CD8-positive, alpha-beta memory T cell (primary cell): ENCODE measurements at places on chromosomes 11 and 22. TPM values are rescaled to one million over a fixed set of nuclear protein-coding genes. Genes with fewer than 3 reads are reported as not detected.

GRCh38 chr11:8381871-8382396 is 118.3 kb upstream of the LMO1 start:
- DNase-seq: no peak

DNA sequence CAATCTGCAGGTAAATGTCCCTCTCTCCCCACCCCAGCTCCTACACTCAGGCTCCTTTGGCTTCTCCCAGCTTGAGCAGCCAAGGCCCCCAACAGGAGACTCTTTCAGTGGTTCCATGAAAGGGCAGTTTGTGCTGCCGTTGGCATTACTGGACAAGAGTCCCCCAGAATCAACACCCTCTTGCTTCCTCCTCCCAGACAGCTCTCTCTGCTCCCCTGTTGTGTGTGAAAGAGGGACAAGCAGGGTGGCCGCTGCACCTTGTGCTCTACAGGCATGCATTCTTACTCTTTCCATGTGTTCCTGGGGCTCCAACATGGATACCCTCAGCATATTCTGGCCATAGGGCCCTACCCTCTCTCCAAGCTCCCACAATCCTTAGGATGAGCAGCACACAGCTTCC is 48.7 kb downstream of the P4HA3 start:
- DNase-seq: no peak

- no peak for DNase-seq
Observed at GRCh38 chr22:32576553-32577253, 102.1 kb downstream of the FBXO7 start.

- no peak for DNase-seq
Observed at GRCh38 chr11:120810251-120810650, 213.7 kb upstream of the TBCEL start.

- no peak for DNase-seq
Observed at GRCh38 chr11:62017878-62018655, 50.6 kb upstream of the FTH1 start.

- DNase-seq: no peak
Observed at GRCh38 chr11:13897646-13898276, 64.8 kb upstream of the SPON1 start.

DNA sequence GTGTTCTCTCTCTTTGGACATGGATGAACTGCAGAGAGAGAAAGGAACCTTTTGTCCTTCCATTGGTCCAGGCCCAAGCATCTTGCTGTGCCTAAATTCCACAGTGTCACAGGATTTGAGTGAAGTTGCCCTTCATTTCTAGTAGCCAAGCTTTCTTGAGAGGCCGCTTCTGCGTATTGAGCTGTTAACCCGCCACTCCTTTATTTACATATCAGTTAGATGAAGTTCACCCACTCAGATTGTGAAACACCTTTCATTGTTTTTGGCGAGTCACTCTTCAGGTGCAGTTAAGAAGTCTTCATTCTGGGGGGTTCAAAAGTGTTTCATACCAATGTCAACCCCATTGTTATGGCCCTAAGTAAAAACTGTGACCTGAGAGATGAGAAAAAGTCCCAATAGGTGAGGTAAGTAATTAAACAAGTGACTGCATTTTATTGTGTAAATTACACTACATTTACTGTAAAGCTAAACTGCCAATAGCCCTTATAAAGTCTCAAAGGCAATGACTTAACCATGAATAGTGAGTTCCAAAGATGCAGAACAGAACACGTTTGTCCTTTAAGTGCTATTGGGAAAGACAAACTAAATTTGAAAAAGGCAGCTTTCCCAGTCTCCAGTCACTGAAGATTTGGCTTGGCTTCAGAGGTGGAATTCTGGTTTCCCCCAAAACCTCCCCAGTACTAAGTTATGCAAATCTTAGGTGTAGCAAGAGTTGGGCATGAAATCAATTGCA is 61.0 kb downstream of the APIP start:
- no peak for DNase-seq

DNA sequence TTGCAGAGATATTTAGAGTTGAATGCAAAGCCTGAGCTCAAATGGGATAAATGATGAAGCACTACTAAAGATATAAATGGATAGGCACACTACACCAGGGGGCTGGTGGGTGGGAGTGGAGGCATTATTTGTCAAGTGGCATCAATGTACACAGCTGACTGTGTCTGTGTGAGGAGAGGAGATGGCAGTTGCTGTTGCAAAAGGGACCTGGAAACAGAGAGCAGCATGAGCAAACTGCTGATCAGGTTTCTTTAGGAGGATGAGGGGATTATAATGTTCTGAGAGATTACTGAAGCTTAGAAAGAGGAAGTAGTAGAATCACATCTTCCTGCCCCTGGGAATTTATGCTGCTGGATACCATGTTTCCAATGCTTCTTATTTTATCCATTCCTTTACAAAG is 39.4 kb upstream of the LIN7C start:
- DNase-seq: no peak

GRCh38 chr11:15258433-15259165 is 143.9 kb downstream of the INSC start:
- no peak for DNase-seq

DNA sequence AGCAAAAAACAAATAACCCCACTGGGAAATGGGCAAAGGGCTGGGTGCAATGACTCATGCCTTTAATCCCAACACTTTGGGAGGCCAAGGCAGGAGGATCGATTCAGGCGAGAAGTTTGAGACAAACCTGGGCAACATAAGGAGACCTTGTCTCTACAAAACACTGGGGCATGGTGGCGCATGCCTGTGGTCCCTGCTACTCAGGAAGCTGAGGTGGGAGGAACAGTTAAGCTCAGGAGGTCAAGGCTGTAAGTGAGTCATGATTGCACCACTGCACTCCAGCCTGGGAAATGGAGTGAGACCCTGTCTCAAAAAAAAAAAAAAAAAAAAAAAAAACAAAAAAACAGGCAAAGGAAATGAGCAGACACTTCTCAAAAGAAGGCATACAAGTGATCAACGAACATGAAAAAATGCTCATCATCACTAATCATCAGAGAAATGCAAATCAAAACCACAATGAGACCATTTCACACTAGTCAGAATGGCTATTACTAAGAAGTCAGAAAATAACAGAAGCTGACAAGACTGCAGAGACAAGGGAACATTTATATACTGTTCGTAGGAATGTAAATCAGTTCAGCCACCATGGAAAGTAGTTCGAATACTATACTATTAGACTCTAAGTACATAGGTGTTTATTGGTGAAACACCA is 48.2 kb upstream of the SMCO4 start:
- no peak for DNase-seq

DNA sequence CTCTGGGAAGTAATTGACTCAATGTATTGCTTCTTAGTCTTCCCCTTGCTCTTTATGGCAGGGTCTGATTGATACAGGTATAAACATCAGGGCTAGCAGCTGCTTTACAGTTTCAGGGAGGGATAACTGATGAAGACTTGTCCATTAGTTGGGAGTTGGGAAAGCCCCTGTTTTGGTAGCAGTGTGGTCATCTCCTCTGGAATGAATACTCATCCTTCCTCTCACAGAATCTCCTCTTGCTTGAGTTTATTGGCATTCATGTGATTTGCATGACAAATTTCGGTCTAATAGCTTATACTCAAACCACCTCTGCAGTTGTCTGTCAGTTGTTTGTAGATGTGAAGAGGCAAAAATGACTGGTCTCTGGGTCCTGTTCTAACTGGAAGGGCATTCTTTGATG is 79.7 kb downstream of the FAT3 start:
- DNase-seq: no peak

GRCh38 chr11:78851878-78852586 is 277.4 kb upstream of the NARS2 start:
- DNase-seq: no peak

- DNase-seq: no peak
Observed at GRCh38 chr11:19642185-19643158, 70.2 kb upstream of the NAV2 start.

DNA sequence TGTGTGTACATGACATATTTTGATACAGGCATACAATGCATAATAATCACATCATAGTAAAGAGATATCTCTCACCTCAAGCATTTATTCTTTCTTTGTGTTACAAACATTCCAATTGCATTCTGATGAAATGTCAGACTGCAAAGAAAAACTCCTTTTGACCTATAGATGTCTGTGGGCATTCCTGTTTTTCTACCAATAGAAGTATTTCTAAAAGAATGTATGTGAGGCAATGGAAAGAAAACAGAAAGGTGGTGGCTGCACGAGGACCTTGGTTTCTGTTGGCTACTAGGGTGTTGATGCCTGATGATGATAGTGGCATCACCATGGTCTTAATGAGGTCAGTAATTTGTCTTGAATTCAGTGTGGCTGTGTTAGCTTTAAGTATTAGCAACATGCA is 137.0 kb upstream of the ANO3 start:
- DNase-seq: no peak

DNA sequence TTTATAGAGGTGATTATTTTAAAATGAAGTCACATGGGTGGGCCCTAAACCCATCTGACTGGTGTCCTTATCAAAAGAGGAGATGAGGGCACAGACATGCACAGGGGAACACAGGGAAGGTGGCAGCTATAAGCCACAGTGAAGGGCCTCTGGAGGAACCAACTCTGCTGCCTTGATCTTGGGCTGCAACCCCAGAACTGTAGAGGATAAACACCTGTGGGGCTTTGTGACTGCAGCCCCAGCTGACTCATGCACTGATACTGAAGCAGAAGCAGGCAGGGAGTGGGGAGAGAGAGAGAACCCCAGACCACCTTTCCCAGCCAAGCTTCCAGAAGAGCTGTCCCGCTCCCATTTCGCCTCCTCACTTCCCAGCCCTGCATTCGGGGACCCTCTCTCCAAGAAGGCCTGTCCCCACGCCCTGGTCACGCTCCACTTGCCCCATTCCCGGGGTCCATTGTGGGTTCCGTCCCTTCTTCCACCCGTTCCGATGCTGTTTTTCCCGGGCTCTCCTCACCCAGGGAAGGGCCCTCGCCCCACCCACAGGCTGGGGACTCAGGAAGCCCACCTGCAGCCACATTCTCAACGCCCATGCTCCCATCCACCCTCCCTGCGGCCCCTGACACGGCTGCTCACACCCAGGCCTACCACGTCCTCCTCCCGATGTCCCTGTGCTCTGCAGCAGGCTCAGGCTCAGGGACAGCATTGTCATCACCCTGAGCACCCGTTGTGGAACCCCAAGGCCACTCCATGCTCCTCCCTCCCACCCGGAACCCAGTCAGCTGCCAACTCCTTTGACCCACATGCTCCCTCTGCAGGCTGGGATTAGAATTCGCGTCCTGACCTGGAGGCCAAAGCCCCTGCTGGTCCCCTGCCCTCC is 90.8 kb upstream of the SHANK2 start:
- DNase-seq: no peak

GRCh38 chr11:120136356-120136755 is 1.6 kb downstream of the TRIM29 start:
- DNase-seq: no peak

DNA sequence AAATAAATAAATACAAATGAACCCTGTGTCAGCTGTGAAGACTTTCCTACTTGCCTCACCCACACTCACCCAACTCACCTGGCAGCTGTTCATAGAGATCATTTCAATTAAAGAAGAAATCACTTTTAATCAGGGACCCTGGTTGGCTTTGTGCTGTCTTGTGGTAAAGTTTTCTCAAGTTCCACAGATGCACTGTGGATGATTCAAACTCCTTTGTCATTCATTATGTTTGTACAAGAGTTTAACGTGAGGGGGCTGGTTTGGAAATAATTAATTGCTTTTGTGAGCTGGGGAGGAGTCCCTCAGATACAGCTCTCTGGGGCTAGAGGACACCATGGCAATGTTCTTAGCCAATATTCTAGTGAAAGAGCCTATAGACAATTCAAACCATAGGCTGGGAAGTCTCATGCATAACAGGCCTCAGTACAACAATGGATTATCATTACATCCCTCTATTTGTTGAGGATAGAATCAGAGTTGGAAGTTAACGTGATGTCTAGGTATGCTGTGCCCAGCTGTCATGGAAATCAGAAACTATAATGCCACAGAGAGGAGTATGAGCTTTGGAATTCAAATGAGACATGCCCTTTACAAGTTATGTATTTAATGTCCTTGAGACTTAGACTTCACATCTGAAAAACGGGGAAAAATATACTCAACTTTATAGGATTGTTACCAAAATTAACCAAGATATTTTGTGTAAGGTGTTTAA is 698.5 kb downstream of the KCNA4 start:
- DNase-seq: no peak

GRCh38 chr11:120208001-120208441 is 2.8 kb upstream of the OAF start:
- no peak for DNase-seq

DNA sequence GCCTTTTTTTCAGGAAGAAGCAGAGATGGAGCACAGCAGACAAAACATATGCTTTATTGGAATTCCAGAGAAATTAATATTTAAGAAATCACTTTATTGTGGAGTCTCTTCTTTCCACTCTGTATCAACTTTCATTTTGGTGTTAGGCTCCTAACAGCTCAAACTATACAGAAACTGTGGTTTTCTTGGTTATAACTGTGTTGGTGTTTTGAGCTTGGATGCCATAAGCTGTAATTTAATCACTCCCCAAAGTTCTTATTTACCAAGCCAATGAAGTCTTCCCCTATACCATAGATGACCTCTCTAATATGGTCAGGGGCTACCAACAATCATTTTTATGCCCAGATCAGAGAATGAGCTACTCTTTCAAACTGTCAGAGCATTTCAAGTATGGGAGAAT is 90.0 kb downstream of the EXT2 start:
- DNase-seq: no peak

DNA sequence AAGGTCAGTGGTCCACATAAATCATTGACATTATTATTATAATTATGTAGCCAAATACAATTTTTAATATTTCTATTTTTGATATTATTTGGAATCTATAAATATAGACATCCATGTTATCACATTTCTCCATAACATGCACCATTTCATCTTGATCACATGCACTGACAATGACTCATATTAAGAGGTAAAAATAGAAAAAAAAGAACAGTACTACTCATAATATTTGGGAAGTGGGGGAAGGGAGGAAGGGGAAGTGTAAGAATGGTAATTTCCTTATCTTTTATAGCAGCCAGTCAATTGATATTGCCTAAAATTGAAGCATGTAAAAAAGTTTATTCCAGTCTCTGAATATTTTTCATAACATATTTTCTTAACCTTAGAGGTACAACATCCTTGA is 72.3 kb downstream of the ADM start:
- no peak for DNase-seq

DNA sequence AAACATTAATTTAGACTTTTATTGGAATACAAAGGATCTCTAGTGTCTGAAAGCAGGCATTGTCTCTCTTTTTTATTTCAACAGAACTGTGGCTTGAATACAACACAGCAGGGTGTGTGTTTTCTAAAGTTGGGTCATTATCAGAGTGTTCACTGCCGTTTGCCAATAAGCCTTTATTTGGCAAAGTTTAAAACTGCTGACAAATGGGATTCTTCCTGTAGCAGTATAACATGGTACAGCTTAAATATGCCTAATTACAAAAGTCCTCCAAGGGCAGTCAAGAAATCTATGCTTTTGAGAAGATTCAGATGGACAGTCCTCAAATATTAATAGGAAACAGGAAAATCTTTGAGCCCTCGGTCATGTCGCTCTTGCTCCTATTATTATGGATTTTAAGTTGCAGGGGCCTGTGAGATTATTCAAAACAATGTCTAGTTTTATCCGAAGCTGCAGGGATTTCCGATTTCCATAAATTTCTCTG is 199.9 kb downstream of the MAML2 start:
- no peak for DNase-seq

The MS4A12 gene
- not detected for total RNA-seq

The MIAT gene
- total RNA-seq: 57.5 TPM

The UVRAG gene
- 18.0 TPM for total RNA-seq

The PLEKHB1 gene
- total RNA-seq: 9.1 TPM

The ANO1 gene
- total RNA-seq: not detected

The OR8G1 gene
- not detected for total RNA-seq

The ANAPC15 gene
- 63.3 TPM for total RNA-seq

The CHADL gene
- 0.20 TPM for total RNA-seq

The FIBP gene
- total RNA-seq: 121 TPM

The PIH1D2 gene
- 0.38 TPM for total RNA-seq
